ENCODE measurements at places on chromosomes 2 and 18.
A peak's percentile ranks its signal among the peaks of the same experiment; 100 is the strongest.

DNA sequence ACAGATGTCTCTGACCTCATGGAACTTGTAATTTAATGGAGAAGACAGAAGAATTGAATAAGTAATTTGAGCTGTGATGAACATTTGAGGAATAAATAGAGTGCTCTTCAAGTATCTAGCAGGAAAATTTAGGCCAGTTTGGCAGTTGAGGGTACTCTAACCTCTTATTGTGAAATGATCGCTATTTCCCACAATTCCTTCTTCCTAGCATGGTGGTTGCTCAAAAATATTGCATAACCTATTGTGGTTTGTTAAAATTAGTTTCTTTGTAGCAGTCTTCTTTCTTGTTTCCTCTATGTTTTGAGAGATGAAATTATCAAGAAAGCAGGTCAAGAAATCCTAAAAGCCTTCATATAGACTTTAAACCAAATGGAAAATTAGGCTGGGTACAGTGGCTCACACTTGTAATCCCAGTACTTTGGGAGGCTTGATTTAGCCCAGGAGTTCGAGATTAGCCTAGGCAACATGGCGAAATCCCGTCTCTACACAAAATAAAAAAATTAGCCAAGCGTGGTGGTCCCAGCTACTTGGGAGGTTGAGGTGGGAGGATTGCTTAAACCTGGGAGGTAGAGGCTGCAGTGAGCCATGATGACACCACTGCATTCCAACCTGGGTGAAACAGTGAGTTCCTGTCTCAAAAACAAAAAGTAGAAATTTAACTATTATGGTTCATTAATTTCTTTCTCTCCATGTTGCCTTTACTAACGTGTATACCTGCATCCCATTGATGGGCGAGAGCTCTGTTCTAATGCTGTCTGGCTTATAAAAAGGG is 58.7 kb downstream of the RBKS start:
- DNase-seq, result peak; percentile 3

DNA sequence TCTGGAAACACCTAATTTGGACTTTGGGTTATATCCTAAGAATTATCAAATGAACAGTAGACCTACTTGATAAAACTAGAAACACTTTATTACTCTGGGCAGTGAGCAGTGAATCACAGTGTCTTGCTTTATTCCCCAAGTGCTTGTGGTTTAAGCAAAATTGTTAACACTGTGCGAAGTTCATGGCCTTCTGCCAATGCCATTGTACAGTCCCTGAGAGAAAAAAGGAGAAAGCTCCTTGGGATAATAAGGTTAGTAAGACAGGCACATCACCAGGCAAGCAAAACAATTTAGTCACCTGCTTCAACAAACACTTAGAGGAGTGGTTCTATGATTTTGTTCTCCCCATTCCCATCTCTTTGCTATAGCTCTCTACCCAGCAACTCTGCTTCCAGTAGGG is 39.8 kb downstream of the ADCYAP1 start:
- no peak for DNase-seq

DNA sequence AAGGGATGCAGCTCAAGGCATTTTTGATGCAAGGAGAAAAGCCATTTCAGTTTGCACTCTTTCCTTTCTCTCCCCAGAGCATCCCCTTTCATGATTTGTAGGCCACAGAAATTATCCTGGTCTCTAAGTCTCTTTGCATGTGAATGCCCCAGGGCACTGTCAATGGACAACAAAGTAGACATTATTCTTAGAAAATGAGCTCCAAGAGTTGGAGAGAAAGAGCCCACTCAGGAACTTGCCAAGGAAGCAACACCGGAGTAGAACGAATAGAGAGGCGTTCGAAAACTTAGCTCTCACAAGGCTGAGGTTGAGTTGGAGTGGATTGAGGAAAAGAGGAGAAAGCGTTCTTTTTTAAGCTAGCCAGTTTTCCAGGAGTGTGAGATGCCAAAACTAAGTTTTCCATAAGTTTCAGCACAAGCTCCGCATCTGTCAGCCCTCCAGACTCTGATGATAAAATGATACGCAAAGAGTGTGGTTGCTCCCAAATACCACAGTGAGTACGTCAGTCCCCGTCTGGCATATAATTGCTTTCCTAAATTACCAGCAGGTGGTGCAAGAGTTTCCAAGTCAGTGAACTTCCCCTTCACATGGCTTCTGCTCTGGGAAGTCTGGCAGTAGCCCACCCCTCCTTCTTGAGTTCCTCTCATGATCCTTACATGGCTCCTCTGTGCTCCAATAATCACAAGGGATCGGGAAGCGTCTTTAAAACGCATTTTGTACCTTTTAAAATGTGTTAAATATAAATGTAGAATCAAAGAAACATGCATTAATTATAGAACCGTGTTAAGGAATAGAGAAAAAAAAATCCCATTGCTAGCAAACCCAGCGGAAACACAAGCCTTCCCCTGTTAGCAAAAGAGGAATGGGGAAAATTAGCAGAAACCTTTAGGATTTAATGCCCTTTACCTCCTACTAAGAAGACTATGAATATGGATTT is 1060.6 kb upstream of the FANCL start:
- peak; percentile 81 for DNase-seq

DNA sequence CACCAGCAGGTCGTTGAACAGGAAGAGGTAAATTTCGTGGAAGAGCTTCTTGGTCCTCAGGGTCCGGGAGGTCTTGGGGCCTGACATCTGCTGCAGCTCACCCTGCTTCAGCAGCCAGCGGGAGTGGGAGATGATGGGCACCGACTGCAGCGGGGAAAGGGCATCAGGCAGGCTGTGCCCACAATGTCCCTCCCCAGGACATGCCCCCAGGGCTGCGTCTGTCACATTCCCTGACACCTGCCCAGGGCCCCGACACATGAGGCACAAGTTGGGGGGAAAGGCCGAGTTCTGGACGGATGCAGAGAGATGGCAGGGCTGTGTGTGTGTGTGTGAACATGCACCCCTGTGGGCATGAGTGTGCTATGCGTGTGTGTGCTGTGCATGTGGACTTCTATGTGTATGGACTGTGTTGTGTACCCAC is 13.9 kb downstream of the SNORC start:
- no peak for DNase-seq

- DNase-seq, result no peak
These were observed 97.0 kb downstream of the FOXI3 start for GRCh38 chr2:88355486-88355885.

DNA sequence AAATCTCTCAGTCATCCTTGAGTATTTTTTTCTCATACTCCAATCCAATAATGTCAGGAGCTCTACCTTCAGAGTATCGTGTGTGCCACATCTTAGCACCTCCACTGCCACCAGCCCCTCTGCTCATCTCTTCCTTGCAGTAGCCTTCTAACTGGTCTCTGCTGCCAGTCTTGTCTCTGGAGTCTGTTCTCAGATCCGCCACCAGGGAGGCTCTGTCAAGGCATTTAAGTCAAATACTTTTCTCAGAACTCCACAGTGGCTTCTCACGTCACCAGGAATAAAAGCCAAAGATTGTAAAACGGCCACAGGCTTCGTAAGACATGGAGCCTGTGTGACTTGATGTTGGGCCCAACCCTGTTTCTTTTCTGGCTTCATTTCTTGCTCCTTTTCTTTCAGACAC is 7.1 kb downstream of the UNC50 start:
- DNase-seq, result no peak

- peak; percentile 10 for DNase-seq
These were observed 271.1 kb downstream of the PRKCE start for GRCh38 chr2:45922577-45922988.

- DNase-seq, result no peak
These were observed 76.2 kb upstream of the ZNF532 start for GRCh38 chr18:58788470-58788869.

DNA sequence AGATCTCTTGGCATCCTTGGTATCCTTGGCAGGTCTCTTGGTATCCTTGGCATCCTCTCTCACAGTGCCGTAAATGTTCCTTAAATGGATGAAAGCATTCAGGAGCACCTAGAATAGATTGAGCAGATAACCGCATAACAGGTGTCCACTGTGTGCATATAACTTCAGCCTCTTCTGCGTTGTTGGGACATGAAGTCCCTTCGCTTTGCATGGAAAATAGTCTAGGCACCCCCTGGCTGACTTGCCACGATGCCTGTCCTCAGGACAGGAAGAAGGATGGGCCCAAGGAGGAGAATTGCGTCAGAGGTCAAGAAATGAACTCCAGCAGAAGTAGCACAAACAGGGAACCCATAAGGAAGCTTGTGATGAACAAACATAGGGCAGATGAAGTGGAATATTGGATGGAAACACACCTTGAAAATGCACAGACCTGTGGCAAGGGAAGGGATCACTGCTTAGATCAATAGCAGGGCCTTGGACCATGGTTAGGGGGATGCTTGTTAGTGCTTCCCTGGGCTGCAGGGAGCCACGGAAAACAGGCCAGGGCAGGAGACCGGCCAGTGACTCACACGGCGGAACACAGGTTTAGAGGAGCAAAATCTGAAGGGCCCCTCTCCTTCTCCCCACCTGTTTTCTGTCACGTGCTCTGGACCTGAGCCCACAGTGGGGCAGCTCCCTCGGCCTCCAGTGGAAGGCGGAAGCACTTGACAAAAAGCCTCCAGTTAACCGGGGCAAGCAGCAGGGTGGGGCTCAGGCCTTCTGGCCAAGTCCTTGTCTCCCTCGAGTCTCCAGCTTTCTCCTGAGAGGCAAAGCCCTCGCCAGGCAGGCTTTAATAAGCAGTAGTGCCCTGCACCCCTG is 99.2 kb upstream of the ASAP2 start:
- no peak for DNase-seq

DNA sequence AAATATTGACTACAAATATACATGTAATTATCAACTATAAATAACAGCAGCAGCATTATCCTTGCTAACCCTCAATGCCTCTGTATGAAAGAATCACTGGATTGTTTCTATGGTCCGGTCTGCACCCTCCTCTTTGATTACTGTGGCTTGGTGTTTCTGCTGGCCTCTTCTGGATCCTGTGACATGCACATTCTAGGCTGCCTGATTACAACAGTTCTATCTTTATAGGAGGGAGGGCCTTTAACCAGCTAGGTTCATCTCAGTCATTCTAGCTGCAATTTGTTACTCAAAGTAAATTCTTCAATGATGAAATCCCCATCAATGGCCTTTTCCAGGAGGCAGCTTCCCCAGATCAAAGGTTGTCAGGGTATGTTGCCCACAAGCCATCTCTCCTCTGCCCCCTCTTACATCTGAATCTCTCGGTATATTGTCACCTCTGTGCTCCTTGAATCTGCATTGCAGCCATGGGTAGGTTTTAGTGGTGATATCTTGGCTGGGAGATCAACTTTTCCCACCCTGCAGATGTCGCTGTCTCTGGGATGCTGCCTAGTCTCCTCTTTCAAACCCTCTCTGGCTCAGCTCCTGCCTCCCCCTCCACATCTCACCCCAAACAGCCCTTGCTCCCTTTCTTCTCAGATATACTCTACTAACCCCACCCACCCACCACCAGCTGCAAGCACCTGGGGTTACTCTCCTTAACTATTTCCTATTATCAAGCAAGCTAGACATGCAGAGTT is 106.2 kb upstream of the BZW1 start:
- peak; percentile 58 for DNase-seq

GRCh38 chr18:23714576-23714975 is 25.3 kb downstream of the LAMA3 start:
- no peak for DNase-seq

DNA sequence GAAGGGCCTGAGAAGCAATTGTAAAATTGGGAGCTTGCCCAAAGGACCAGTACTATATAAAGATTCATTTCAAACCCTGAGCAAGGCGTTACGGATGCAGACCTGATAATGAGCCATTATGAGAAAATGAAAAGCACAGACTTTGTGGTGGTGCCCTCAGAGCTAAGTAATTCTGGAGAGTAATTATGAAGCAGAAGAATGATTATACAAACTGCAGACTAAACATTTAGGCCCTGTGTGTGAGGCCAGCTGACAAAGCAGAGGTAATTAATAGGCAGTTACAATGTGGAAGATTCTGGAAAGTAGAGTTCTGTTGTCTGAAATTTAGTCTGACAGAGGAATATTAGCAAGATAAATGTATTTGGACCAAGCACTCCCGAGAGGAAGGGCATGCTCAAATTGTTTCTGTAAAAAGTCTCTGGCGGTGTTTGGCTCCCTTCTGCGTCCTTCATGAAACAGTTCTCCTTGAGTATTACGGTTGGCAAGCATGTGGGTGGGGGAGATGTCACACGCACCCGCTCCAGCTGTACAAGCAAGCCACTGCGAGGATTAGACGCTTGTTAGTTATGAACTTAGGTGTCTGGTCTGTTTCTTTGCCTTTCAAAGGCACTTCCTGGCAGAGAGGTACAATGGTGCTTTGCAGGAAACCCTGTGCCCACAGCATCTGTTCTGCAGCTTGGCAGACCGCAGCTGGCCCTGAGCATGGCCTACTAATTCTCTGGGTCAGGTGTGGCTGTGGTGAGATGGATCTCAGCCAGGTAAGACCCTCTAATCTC is 45.5 kb downstream of the CDC42EP3 start:
- DNase-seq, result peak; percentile 91

GRCh38 chr2:102356381-102356712 is 751 bp downstream of the IL18R1 start:
- no peak for DNase-seq

DNA sequence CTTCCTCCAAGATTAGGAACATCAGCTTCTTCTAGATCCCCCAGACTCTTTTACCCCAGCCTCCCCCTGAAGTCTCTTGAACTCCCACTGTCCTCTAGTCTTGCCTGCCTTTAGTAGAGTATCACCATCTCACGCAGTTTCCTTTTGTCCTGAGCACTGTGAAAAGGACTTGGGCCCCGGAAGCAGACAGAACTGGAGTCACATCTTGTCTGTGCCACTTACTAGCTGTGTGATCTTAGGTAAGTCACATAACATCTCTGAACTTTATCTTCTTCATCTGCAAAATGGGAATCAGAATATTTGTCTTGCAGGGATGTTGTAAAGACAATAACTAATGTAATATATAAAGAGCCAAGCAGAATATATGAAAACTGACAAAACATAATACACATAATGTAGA is 8.4 kb upstream of the TRABD2A start:
- DNase-seq, result no peak

DNA sequence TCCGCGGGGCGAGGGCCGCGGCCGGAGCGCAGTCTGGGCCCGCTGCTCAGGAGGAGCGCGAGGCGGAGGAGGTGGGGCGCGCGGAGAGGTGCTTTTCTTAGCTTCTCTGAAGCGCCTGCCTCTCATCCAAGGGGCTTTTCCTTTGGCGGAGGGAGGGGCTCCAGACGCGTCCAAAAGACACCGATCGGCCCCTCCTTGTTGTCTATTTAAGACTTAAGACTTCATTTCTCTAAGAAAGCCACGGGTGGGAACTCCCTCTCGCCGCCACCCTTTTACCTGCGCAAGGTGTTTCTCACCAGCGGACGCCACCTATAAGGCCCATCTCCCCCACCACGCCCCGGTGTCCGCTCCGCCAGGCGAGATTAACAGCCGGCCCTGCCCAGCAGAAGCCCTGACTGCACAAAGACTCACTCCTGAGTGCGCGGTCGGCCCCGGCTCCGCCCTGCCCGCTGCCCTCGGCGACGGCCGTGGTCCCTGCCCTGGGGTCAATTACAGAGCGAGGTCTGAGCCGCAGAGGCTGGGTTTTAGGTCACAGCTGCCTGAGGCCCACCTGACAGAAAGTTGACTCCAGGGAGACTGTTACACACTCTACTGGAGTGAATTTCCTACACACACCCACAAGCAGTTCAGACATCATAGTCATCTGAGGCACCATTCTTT is at the start of gene DSC2:
TSS of gene DSC2 (minus strand) at position 397 of the 660 bp plus-strand sequence. CDS start 450 bp downstream, outside the sequence.
- DNase-seq, result no peak

Measured in Jurkat, Clone E6-1 (cell line).